Tibial nerve (tissue), 4 donors: ENCODE measurements at places on chromosomes 13 and 19.

DNA sequence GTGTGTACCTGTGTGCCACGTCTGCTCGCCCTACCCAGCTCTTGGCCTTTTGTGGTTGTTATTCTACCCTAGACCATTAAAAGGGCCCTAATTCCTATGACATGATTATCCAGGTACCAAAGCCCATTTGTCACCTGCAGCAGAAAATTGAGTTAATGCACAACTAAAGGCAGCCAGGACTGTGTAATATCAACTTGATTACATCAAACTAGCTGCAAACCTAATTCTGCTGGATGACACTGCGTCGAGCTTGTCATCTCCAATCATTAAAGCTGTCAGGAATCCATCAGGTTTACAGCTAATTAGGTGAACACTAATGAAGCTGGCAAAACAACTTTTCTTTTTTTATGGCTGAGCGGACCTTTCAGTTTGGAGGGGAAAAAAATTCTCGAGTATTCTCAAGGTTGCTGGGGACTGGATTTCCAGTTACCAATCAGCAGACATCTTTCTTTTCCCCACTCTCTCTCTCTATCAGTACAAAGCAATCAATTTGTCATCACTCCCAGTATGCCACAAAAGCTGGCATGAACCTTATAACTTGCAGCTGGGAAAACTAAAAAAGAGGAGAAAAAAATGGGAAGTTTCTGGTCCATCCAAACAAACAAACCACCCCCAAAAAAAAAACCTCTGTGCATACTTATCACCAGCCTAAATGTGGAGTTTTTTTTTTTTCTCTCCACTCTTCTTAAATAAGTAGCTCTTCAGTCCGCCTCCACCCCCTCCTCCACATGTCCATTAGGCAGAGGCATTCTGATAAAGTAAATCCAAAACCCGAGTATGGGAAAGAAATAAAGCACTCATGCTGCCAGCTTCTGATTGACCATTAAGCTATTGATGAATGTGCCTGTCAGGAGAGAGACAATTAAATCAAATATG is 2.8 kb downstream of the TSHZ3 start:
- DNase-seq = no peak

- DNase-seq = no peak
Observed at GRCh38 chr13:75175575-75175974, 306.4 kb downstream of the TBC1D4 start.

DNA sequence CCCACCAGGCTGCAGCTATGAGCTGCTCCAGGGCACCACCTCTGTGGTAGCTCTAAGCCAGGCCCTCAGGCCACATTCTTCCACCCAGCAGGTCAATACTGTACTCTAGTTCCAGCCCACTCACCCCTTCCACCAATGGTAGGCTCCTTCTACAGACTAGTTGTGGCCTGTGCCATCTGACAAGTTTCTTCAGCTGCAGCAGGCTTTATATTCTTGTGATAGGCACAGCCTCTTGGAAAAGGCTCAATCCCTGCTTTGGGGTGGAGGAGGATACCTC is 8.5 kb downstream of the MICU2 start:
- no peak for DNase-seq

GRCh38 chr13:100875392-100876043 is 200.9 kb upstream of the TMTC4 start:
- no peak for DNase-seq

GRCh38 chr13:30164146-30164545 is 143.2 kb downstream of the KATNAL1 start:
- DNase-seq = no peak

DNA sequence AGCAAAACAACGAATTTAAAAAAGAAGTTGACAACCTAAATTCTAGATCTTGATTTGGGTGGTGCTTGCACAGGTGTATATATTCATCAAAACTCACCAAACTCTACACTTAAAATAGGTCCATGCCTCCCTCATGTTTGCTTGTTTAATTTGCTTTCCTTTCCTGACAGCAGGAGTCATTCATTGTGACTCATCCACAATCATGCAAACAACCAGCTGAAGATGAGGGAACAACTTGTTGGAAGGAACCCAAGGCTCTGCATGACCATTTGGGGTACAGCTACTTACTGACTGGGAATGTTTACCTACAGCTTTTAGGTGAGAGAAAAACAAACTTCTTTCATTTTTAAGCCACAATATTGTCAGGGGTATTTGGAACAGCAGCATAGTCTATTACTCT is 96.6 kb downstream of the RXFP2 start:
- DNase-seq = no peak

- no peak for DNase-seq
Observed at GRCh38 chr19:5961969-5962945, 15.7 kb downstream of the RANBP3 start.

- DNase-seq = no peak
Observed at GRCh38 chr19:351976-352625, 7.5 kb upstream of the MIER2 start.

DNA sequence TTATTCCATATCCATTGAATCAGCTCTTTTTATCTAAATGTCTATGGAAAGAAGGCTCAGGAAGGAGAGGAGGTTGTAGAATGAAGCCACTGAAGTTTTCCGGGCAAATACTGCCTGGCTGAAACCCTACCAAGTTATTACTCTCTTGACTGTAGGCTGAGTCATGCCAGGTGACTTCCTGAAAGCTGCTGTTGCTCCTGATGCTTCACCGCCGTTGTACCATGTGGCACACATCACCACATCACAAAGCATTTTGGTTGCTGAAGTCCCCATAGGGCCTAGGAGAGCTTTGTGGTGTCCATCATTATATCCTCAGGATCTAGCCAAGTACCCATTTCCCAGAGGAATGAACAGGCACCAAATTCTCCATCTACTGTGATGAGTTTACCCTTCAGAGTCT is 11.1 kb upstream of the TDRD12 start:
- no peak for DNase-seq

DNA sequence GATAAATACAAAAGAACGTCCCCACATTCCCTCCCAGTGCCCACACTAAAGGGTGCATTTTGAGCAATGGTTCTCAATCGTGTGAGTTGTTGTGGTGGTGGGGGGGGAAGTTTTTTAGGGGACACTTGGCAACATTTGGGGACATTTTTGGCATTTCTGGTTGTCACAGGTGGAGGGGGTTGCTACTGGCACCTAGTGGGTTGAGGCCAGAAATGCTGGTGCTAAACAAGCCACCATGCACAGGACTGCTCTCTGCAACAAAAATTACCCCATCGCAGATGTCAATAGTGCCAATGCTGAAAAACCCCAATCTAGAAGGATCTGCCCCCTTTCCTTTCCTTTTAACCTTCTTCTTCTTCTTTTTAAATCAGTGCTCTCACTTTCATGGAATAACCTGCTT is 453.3 kb downstream of the TSHZ3 start:
- no peak for DNase-seq

GRCh38 chr13:50370303-50370950 is 355.2 kb downstream of the KCNRG start:
- no peak for DNase-seq

GRCh38 chr19:3512562-3513228 is 6.6 kb downstream of the FZR1 start:
- DNase-seq = no peak

DNA sequence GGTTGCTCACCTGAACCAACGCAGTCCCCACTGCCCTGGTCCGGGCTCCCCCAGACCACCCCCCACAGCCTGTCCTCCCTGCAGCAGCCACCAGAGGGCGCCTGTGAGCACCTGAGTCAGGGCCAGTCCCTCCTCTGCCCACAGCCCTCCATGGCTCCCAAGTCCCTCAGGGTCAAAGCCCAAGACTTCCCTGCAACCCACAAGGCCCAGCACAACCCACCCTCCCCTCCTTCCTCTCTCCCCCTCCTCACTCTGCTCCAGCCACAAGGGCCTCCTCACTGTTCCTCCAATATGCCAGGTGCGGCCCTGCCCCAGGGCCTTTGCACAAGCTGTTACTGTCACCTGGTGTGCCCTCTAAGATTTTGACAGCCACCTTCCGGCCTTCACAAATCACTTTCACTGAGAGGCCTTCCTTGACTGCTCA is 10.9 kb downstream of the GNA15 start:
- DNase-seq = no peak

GRCh38 chr19:44748426-44749254 is at the start of gene BCL3:
TSS of gene BCL3 (plus strand) at chr19:44748708. CDS start at chr19:44748791, 83 bp downstream.
- no peak for DNase-seq

GRCh38 chr13:105159841-105160240 is 1375.6 kb downstream of the EFNB2 start:
- DNase-seq = no peak

DNA sequence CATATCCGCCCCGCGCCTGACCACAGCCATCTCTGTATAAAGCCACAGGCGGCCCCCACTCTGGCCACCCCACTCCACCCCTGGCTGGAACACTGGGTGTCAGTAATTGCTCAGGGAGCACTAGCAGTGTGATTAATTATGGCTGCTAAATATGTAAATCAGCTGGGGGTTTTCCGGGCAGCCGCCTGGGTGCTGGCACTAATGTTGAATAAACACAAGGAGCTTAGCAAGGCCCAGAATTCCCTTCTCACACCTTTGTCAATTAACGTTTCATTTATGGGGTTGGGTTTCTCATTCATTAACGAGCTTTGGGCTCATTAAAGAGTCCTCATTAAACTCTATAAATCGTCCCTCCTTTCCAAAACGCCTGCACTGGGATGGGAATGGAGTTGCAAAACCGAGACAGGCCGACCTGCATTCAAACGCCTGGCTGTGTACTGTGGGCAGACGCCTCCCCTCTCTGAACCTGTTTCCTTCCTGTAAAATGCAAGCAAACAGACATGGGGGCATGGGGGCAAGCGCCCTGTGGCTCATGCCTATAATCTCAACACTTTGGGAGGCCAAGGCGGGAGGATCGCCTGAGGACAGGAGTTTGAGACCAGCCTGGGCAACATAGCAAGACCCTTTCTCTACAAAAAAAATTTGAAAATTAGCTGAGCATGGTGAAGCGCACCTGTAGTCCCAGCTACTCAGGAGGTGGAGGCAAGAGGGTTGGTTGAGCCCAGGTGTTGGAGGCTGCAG is 17.7 kb upstream of the OLFM2 start:
- no peak for DNase-seq

DNA sequence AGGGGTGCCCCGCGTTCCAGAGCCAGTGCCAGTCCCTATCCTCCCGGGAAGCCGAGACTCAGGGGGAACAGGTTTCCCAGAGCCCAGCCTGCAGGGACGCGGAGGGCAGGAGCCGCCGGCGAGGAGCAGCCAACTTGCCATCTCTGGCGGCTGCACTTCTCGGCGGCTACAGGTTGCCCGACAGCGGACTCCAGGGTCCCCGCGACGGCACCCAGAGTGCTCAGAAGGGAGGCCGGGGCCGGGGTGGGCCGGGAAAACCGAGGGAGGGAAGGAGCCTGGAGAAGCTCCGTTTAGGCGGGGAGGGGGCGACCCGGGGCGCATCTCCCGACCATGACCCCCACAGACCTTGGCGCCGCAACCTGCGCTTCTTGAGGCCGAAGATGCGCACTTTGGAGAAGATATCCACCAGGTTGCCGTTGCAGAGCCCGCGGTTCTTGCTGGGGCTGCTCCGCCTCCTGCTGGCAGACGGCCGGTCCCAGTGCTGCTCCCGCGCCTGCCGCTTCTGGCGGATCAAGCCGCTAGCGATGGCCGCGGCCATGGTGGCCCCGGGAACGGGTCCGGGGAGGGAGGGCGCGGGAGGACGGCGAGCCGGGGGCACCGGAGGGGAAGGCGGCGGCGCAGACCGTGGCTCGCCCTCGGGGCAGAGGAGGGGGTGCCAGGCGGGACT is 463.8 kb downstream of the ITGBL1 start:
- DNase-seq = no peak

DNA sequence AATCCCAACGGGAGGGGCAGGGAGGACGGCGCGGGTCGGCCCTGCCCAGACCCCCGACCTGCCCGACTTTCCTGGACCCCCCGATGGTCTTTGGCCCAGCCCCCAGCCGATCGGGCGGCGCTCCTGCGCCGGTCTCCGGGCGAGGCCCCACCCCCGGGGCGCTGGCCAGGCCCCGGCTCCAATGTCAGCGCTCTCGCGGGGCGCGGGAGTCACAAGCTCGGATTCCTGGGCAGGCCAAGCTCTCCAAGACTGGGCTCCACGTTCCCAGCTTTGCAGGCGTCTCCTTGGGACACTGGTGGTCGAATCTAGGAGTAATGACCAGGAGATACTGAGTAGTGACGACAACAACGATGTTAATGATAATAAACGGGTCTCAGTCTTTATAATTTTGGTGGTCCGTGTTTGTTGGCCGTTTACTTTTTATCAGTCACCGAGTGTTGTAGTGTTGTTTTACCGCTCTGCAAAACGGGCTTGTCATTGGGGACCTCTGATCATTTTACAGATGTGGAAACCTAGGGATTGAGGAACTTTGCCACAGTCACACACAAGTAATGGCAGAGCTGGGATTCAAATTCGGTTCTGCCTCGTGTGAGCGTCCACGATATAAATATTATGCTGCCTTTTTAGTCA is 545 bp downstream of the RAD23A start:
- no peak for DNase-seq

DNA sequence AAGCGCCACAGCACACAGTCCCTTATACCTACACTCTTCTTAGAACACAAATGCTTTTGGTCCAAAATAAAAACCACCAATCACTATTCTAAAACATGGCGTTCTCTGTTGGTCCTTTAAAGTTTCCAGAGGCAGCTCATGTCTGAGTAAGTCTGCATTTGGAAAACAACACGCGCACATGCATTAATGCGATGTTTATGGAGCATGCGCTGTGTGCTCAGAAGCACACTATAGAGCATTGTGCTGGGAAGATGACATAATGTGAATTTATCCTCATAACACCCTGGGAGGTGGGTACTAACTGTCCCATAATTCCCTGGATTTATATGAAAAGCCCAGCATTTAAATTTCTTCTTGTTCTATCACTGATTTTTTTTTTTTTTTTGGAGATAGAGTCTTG is 10.7 kb downstream of the ZNF682 start:
- DNase-seq = no peak

DNA sequence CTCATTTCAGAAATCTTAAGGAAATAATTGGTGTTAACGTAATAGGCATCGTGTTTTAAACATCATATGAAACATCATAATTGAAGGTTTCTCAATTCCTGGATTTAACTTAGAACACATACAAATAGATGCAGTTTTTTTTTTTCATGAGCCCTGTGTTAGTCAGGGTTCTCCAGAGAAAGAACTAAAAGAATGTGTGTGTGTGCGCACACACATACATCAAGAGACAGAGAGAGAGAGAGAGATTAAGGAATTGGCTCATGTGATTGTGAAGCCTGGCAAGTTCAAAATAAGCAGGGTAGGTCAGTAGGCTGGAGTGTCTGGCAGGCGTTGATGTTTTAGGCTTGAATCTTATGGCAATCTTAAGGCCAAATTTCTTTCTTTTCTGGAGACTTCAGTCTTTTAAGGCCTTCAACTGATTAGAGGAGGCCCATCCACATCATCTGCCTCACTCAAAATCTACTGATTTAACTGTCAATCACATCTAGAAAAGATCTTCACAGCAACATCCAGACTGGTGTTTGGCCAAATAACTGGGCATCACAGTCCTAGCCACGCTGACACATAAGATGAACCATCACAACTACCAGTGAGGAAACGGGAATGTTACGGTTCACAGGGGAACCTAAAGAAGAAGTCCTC is 25.2 kb downstream of the SPATA13 start:
- DNase-seq = no peak

DNA sequence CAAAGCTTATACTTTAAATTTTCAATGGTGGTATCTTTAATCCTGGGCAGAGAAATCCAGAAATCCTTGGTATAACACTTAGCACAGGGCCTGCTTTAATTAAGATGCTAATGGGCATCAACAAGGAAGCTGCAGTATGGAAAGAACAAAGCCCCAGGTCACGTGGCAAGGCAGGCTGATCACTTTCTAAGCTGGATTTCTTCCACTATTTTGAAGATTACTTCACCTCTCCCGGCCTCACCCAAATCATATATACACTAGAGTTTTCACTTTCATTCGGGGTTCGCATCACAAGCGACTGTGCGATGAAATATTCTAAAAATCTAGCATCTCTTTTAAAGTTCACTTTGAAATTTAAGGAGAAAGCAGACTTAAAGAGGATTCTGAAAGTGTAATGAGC is 71.8 kb downstream of the STARD13 start:
- DNase-seq = no peak
